ENCODE measurements at places on chromosomes 3 and 15.

GRCh38 chr15:37034835-37035748, 65.3 kb downstream of the MEIS2 start:
- no peak for DNase-seq

DNA sequence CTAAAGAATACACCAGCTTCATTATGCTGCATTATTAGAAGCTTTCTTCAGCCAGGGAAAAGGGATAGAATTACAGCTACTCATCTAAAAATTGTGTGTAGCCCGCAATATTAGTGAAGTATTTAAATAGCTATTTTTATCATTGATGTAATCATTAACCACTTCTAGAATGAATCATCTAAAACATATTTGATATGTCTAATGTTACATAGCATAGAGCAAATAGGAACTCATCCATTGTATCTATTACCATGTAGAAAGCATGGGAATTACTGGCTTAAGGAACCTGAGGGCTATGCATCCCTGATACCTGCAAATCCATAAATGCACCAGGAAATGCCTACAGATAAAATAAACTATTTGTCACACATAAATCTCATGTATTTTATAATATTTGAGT, 54.5 kb upstream of the VGLL3 start:
- DNase-seq = no peak

GRCh38 chr15:76078285-76078877, 18.6 kb downstream of the TMEM266 start:
- no peak for DNase-seq

GRCh38 chr15:25175033-25175788, 220.4 kb downstream of the SNRPN start:
- no peak for DNase-seq

GRCh38 chr15:29934251-29934650, 112.0 kb upstream of the TJP1 start:
- no peak for DNase-seq

DNA sequence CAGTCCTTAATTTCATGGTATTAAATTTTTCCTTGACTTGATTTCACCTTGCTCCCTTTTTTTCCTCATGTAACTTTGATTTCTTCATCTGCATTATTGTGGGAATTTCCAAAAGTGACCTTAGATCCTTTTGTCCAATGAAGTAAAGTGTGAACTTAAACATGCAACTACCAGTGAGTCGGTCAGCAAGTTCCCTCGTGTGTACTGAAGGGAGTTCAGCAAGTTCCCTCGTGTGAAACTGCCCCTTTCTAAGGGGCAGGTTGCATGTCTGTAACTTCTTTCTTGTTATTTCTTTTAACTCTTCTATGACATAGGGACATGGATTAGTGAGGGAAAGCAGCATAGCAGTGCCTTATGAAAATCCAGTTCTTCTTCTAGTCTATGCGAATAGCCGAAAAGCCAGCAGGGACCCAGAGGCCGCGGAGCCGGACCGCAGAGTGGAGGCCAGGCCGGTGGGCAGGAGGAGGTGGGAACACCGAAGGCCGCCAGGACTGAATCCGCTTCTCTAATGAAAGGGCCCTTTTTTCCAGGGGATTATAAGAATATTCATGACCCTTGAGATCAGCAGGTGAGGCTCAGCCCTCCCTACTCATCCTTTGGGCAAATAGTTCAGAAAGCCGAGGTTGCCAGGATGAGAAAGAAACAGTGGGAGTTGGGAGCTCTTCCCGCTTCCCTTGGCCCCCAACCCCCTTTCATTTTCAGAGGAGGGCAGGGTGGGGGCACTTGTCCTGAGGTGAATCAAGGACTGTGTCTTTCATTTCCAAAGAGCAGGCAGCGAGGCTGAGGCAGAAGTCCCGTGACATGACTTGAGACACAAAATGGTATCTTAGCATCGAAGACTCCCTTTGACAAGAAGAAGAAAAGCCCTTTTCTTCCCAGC, 117.5 kb downstream of the OPA1 start:
- DNase-seq = no peak

GRCh38 chr3:155302481-155302880, 9.0 kb upstream of the STRIT1 start:
- DNase-seq = no peak

GRCh38 chr3:162338514-162338913, 841.9 kb downstream of the OTOL1 start:
- DNase-seq = no peak

- DNase-seq = no peak
These were observed 209.5 kb downstream of the PLOD2 start for GRCh38 chr3:145951441-145951840.

GRCh38 chr3:168881804-168882203, 781.7 kb downstream of the MECOM start:
- no peak for DNase-seq

GRCh38 chr3:27859821-27860220, 137.7 kb upstream of the EOMES start:
- no peak for DNase-seq

GRCh38 chr3:137105277-137105977, 147.6 kb downstream of the IL20RB start:
- peak; percentile 34 for DNase-seq

GRCh38 chr15:101138913-101139880, 112.7 kb downstream of the CHSY1 start:
- peak; percentile 33 for DNase-seq

- DNase-seq = no peak
These were observed 152.8 kb upstream of the BHLHE40 start for GRCh38 chr3:4826237-4827100.

DNA sequence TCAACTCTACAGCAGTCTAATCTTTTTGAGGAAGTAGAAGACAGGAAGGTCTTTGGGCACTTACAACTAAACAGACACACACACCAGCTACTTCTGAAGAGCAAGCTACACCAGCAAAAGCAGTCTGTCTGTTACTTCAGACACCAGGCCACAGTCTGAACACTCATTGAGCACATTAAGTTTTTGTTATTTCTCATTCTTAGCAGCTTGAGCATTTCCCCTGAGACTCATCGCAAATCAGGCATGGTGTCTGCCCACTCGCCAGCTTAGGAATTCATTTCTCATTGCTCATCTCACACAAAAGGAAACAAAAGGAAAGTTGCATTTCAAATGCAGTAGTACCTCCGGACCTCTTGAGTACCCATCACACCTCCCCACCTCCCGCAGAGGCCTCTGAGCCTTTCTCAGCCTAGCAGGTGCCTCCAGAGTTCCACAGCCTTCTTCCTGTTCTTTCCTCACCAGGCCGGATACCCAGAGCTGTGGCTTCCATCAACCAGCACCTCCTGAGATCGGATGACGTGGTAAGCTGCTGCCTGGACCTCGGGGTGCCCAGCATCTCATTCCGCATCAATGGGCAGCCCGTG, 302.0 kb downstream of the RYR3 start:
- no peak for DNase-seq

DNA sequence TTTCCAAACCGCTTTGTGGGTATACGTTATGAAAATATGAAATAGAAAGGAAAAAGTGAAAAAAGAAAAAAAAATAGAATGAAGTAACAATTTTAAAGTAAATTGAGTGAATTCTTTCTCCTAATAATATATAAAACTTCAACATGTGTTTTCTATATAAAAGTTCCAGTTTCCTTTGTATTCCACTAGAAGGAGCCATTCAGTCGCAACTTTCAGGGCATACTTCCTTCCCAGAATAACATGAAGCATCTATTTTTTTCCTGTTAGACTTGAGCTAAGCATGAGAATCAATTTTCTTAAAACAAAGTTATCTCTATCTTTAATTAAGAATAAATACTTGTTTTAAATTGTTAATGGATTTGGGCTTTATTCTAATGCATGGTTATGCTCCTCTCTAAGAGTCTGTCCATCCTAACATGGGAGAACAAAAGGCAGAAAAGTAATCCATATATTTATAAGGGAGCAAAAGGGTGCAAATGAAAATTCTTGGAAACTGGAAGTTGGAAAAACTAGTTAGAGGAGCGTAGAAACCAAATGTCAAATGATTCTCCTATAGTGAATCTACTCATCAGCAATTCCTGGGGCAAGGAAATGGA, 16.0 kb upstream of the VGLL3 start:
- DNase-seq = no peak

- DNase-seq = peak; percentile 8
These were observed 76.3 kb upstream of the ICE2 start for GRCh38 chr15:60555291-60555690.

DNA sequence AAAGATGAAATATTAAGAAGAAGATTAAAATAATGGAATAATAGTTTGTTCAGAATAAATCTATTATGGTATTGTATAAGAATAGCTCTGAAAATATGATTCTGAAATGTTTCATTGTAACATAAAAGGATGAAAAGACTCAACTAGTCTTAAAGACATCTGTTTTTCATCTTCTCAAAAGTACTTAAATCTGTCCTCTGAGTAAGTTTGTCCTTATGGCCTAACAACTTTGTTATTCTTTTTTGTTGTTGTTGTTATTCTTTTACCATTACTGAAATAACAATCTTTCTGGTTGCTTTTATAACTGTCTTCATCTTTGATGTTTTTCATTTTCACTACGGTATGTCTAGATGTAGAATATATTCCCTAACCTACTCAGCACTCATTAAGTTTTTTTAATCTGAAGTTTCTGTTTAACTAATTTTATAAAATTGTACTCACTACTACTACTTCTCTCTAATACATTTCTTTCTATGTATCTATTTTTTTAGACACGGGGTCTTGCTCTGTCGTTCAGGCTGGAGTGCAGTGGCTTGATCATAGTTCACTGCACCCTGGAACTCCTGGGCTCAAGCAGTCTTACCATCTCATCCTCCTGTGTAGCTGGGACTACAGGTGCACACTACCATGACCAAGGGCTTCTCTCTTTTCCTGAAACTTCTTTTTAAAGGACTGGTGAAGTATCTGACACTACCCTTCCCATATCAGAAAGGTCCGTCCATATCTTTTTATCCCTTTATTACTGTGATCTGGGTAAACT, 240.7 kb downstream of the PCCB start:
- DNase-seq = no peak

DNA sequence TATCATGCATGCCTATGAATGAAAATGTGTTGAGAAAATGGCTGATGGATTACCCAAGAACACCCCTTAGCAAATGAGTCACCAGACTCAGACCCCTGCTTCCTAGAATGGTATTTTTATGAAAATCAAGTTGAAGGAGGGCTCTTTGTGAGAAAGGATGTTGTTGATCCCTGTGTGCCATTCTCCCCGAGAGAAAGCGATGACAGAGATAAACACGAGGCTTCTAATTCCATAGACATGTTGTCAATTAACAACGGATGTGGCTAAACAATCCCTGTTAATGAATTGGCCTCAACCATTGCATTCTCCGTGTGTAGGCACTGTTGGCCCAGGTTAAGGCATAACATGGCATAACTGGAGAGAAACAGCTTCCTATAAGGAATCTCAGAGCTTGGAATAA, 5.8 kb upstream of the OXTR start:
- DNase-seq = no peak

DNA sequence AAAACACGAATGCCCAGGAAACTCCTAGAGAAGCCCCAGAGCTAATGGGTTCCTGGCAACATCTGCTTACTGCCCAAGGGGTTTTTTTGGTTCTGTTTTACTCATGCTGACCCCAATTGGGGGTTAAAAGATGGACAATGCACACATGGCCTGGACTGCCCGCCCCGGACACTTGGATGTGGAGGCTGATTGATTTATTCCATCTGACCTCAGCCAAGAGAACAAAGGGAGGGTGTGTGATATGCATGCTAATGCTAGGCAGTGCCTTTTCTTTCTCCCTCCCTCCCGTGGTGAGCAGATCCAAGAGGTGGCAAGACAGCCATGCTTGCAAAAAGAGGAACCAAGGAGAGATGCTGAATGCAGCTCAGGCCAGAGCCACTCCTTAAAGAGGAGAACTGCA, 3.3 kb upstream of the LRTM1 start:
- DNase-seq = no peak

DNA sequence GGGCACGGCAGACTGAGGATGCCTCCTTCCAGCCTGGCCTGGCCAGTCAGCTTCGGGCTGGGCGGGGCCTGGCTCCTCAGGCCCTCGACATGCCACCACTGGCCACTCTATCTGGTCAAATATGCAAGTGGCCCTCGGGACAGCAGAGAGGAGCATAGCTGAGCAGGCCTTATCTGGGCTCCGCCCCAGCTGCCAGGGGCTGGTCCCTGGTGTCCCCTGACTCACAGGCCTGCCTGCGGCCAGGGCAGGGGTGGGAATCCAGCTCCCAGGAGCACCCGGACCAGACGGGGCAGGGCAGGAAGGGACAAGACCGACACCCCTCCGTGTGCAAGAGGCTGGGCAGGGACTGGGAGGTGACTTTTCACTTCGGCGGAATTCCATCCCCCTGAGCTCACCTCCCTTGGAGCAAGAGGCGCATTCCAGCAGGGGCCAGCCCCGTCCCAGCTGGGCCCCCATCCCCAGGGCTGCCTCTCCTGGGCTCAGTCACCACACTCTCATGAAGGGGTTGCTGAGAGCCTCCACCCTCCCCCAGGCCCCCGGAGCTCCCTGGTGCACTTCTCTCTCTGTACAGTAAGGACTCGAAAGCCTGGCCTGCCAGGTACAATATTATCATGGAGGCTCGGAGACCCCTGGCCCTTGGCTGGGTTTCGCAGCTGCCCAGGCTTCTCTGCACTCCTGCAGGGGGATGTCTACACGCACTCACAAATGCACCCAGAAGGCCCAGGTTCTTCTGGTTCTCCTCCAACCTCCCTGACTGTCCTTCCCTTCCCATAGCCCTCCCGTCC, 29.5 kb downstream of the WNT7A start:
- no peak for DNase-seq

GRCh38 chr3:188212308-188212969, 58.5 kb downstream of the LPP start:
- no peak for DNase-seq

DNA sequence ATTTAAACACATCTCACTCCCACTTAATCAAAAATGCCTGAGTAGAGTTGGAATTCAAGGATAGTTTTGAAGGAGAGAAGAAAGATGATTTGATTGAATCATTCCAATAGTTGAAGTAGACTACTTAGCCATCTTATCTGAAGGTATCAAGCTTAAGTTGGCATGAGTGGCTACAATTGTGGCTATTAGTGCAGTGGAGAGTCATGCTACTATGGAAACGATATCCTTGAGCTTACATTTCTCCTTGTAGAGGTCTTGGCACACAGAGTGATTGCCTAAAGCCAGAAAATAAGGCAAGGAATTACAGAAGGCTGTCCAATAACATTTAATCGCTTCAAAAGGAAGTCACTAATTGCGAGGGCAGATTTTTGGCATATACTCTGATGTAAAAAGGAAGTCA, 1022.7 kb downstream of the IGSF11 start:
- DNase-seq = no peak
